Left colon (tissue), 2 donors: ENCODE measurements at places on chromosomes 4 and X.

- no peak for DNase-seq
Observed at GRCh38 chrX:18574591-18574990, 97.3 kb downstream of the RS1 start.

GRCh38 chrX:53669258-53669657, 17.3 kb downstream of the HUWE1 start:
- no peak for DNase-seq

DNA sequence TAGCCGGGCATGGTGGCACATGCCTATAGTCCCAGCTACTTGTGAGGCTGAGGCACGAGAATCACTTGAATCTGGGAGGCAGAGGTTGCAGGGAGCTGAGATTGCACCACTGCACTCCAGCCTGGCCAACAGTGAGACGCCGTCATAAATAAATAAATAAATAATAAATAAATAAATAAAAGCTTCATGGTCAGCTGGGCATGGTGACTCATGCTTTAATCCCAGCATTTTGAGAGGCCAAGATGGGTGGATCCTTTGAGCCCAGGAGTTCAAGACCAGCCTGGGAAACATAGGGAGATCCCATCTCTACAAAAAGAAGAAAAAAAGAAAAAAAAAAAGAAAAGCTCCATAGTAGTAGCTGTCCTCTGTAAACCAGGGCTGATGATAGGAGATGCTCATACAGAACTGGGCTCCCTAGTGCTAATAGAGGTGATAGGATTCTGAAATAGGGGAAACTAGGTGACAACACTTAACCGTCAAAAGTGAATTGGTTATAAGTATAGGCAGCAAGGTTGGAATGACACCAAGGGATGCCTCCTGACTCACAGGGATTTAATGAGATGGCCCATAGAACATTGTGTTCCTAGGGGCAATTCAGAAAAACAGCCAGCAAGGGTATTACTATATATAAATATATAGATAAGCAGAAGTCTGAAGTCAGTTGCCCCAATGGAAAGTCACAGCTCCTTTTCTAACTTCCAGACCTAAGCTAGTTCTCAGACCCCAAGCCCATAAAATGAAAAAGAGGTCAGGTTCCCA, 41.8 kb upstream of the ARHGEF6 start:
- DNase-seq, result no peak

DNA sequence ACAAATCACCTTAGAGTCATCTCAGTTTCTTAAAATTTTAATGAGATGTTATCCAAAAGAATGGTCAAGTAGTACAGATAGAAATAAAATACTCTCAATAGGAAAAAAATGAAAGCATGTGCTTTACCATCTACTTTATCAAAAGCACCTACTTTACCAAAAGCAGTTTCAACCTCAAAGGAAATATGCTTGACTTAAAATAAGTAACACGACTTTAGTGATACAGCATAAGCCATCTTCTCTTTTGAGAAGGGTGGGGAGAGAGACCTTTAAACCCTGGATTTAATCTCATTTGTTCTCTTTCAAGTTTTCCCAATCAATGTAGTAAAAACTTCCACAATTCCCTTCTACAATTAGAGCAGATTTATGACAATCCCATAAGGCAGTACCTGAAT, 26.5 kb downstream of the OTUD4 start:
- no peak for DNase-seq

GRCh38 chrX:55489314-55490009, at the start of gene USP51:
Gene USP51 (minus strand): TSS chrX:55489848. CDS start chrX:55488939, 909 bp downstream.
- peak; percentile 44 for DNase-seq

- DNase-seq, result no peak
Observed at GRCh38 chr4:152605641-152606335, 69.9 kb upstream of the FBXW7 start.

DNA sequence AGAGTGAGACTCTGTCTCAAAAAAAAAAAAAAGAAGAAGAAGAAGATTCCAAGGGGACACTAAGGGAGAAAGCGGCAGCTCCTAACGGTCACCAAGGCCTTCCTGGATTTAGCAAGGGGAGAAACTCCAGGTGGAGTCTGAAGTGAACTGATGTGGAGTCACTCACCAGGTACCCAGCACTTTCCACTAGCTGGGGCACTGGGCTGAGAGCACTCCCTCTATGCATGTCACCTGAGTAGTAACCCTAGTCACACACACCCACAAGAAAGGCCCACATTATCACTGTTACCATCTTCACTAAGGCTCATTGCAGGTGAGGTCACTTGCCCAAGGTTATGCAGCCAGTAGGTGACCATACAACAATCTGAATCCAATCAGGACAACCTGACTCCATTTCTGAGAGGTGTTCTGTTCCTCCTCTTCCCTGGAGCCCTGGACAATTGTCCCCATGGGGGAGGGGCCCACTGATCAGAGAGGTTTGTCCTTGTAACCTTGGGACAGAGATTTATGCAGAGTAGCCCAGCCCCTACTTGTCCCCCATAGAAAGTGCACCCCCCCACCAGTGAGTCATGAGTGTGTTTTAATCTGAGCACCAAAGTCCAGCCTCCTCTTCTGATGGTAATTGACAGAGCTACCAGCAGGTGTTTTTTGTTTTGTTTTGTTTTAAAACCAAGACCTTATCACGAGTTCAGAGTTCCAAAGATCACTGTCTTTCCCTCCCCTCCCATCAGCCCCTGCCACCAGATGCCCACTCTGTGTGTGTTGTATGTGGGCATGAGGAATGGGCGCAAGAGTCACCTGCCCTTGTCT, 5.9 kb upstream of the SASH3 start:
- DNase-seq, result no peak

DNA sequence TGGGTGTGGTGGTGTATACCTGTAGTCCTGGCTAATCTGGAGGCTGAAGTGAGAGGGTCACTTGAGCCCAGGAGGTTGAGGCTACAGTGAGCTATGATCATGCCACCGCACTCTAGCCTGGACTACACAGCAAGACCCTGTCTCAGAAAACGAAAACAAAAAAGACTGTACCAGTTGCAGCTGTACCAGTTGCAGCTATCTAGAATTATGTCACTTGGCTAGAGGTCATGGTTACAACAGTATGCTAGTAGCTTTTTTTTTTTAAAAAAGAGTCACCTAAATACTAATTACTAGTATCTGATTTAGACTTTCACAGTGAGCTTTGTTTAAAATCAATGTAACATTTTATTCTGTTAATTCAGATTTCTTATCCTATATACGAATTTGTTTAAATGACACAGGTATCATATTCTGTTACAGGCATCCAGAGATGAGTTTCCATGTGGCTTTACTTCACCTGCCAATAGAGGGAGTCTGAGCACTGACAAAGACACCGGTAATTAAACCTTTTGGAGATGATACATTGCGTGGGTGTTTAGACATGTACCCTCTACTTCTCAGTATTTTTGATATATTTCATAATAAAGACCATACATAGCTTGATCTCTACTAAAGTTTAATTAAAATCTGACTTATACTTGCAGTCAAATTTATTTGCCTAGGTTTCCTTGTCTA, 100.2 kb upstream of the IL13RA1 start:
- no peak for DNase-seq
